Endodermal cell (in vitro differentiated cells): ENCODE measurements at places on chromosomes 2 and 18. TPM values are rescaled to one million over a fixed set of nuclear protein-coding genes. Genes with fewer than 3 reads are reported as not detected.

The ESPNL gene
- total RNA-seq: 0.35 to 0.95 TPM (median 0.86 TPM) in 3 replicates

The FSHR gene
- 2.4 and 4.7 TPM in 2 replicates for total RNA-seq

The CD207 gene
- not detected in 3 replicates for total RNA-seq

The FRZB gene
- total RNA-seq: 95.9 to 111 TPM (median 107 TPM) in 3 replicates

The IL1F10 gene
- total RNA-seq: not detected in 3 replicates

The DSG4 gene
- total RNA-seq: not detected in 3 replicates

The ECEL1 gene
- 1.6 to 2.8 TPM (median 2.4 TPM) in 3 replicates for total RNA-seq

The GPBAR1 gene
- 0.18 TPM in 1 of 3 replicates, not detected in the others for total RNA-seq

DNA sequence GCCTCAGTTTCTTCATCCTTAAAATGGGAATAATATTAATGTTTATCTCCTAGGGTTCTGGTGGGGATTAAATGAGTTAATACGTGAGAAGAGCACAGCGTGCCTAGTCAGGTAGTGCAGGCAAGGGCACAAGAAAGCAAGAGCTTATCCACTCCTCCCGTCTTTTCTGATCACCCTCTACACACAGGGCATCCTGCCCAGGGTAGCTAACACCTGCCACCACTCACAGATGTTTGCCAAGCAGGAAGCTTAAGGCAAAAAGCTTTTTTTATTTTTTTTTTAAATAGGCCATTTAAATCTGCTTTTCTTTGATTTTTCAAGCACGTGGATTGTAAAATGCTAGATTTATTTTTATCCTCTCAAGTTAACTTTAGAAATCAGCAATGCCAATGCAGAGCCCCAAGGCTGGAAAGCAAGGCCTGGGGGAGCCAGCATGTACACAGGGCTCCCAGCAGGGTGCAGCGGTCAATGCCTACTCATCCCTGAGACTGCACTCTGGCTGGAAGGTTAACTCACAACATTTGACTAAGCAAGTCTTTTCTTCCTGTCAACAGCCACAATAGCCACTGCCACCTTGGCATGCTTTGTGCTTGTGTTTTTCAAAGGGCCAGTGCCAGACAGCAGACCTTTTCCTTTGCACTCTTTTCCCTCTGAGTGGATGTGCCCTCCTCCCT, 86.5 kb upstream of the ACAA2 start:
- H3K27me3 ChIP-seq: peaks cover 20% of the 10 kb centered on the region
- no peak overlapping the region for H3K4me3 ChIP-seq
- DNase-seq: no peak

- no peak for DNase-seq
- peak overlapping the region; percentile 76 for H3K27ac ChIP-seq
- no peak overlapping the region for H3K4me3 ChIP-seq
- H3K4me1 ChIP-seq: peaks cover 17% of the 10 kb centered on the region
Measured at GRCh38 chr2:212359425-212360067, 179.1 kb downstream of the ERBB4 start.

DNA sequence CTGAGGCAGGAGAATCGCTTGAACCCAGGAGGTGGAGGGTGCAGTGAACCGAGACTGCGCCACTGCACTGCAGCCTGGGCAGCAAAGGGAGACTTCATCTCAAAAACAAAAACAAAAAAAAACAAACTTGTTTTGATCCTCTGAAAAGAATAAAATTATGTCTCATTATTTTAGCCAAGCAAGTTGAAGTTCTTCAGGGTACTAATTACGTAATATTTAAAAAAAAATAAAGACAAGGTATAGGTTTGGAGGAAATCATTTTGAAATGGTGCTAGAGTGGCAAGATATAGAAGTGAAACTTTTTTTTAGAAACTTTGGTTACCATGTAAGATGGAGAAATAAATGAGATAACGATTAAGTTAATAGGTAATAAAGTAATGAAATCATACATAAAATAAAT, 54.4 kb upstream of the TMEM247 start:
- H3K4me3 ChIP-seq: no peak overlapping the region
- no peak for DNase-seq

GRCh38 chr2:204049635-204050034, 113.1 kb downstream of the ICOS start:
- no peaks in the 10 kb centered on the region for H3K36me3 ChIP-seq
- H3K4me3 ChIP-seq: no peak overlapping the region
- H3K27me3 ChIP-seq: no peaks in the 10 kb centered on the region
- H3K27ac ChIP-seq: no peak overlapping the region
- no peaks in the 10 kb centered on the region for H3K4me1 ChIP-seq
- no peak for DNase-seq

GRCh38 chr2:45224321-45224992, 215.2 kb upstream of the SIX2 start:
- no peak overlapping the region for H3K27ac ChIP-seq
- no peaks in the 10 kb centered on the region for H3K27me3 ChIP-seq
- no peaks in the 10 kb centered on the region for H3K36me3 ChIP-seq
- peak; percentile 49 for DNase-seq

DNA sequence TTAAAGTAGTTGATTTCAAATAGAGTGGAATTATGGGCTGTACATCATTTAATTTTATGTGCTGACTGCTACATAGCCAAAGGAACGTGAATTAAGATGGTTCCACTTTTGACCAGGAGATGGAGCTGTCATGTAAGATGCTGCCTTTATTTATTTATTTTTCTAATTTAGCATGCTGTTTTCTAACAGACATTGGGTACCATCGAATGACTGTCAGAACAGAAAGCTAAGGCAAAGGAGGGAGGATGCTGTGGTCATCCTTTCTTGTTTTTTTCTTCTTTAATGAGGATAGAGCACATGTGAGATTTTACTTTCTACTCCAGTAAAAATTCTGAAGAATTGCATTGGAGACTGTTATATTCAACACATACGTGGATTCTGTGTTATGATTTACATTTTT, at the start of gene SCN2A:
SCN2A (plus strand) TSS at position 185 of the 400 bp plus-strand sequence. CDS start 56,410 bp downstream, outside the sequence.
- DNase-seq: peak; percentile 51
- H3K4me1 ChIP-seq: no peaks in the 10 kb centered on the region
- H3K27ac ChIP-seq: no peak within 1 kb of the TSS
- H3K27me3 ChIP-seq: no peaks in the 10 kb centered on the region
- no peak within 1 kb of the TSS for H3K4me3 ChIP-seq

- no peaks in the 10 kb centered on the region for H3K27me3 ChIP-seq
- no peak overlapping the region for H3K4me3 ChIP-seq
- no peaks in the 10 kb centered on the region for H3K4me1 ChIP-seq
- DNase-seq: no peak
- H3K27ac ChIP-seq: no peak overlapping the region
- no peaks in the 10 kb centered on the region for H3K36me3 ChIP-seq
Measured at GRCh38 chr18:74225193-74225840, 66.4 kb downstream of the CYB5A start.

DNA sequence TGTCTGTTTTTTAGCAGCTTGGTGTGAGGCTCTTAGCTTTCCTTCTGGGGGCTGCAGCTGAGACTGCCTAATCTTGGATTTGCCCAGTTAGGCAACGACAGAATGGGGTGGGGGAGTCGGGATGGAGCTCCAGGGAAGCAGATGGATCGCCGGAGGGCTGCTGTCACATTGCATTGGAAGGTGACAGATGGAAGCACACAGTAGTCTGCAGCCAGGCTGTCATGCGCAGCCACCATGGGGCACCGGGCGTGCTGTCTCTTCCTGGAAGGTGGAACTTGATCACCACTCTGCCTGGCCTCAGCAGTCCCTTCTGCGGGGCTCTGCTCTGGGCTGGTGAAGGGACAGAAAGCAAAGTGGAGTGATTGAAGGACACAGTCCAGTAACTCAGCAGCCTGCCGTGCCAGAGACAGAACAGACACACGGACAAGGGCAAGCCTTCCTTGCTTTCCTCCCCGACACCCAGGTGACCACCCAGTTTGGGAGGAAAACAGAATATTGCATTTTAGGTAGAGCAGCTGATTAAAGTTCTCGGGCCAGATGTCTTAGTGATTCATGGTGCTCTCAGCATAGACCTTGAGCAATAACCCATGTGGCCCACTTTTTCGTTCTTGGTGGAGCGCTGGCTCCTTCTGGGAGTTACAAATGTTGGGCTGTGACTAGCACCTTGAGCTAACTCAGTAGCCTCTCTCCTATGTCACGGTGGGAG, 40.9 kb downstream of the RNF144A start:
- H3K4me1 ChIP-seq: peaks cover 7% of the 10 kb centered on the region
- no peaks in the 10 kb centered on the region for H3K27me3 ChIP-seq

DNA sequence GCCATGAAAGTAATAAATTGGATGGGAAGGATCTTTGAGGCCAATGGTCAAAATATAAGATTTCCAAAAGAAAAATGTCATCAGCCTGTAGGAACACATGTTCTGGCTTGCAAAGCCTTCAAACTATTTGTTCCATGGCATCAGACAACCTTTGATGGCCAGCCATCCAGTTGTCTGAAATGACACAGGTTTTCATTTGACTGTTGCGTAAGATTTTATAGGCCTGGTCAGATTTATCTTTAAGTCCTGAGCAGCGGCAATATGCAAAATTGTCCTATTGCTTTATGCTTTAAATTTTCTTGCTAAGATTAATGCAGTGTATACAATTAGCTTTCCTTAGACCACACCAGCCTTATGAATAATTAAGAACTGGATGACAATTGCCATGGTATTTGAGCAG, 167.1 kb downstream of the AGPS start:
- no peaks in the 10 kb centered on the region for H3K4me1 ChIP-seq
- H3K4me3 ChIP-seq: no peak overlapping the region
- no peak overlapping the region for H3K27ac ChIP-seq
- H3K36me3 ChIP-seq: no peaks in the 10 kb centered on the region
- DNase-seq: no peak

GRCh38 chr2:235195921-235196320, 244.1 kb downstream of the SH3BP4 start:
- H3K27me3 ChIP-seq: no peaks in the 10 kb centered on the region
- no peaks in the 10 kb centered on the region for H3K4me1 ChIP-seq
- H3K27ac ChIP-seq: no peak overlapping the region
- H3K4me3 ChIP-seq: no peak overlapping the region
- DNase-seq: no peak
- H3K36me3 ChIP-seq: no peaks in the 10 kb centered on the region

- no peaks in the 10 kb centered on the region for H3K27me3 ChIP-seq
- no peaks in the 10 kb centered on the region for H3K4me1 ChIP-seq
- no peak overlapping the region for H3K4me3 ChIP-seq
- DNase-seq: no peak
- no peaks in the 10 kb centered on the region for H3K36me3 ChIP-seq
- no peak overlapping the region for H3K27ac ChIP-seq
Measured at GRCh38 chr2:196054631-196055030, 14.0 kb downstream of the DNAH7 start.

DNA sequence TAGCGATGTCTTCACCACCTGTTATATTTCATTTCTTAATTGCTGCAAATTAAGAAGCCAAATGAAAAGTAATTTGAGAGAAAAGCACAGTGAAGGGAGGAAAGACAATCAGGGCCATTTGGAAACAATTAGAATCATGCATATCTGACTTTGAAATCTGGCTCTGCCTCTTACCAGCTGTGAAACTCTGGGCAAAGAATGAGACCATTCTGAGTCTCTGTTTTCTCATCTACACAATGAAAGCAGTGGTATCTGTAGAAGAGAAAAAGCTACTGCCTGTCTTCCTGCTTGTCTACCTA, 334.5 kb upstream of the CYRIA start:
- no peaks in the 10 kb centered on the region for H3K36me3 ChIP-seq
- no peak for DNase-seq
- no peaks in the 10 kb centered on the region for H3K27me3 ChIP-seq
- peaks cover 4% of the 10 kb centered on the region for H3K4me1 ChIP-seq
- H3K27ac ChIP-seq: no peak overlapping the region
- H3K4me3 ChIP-seq: no peak overlapping the region

DNA sequence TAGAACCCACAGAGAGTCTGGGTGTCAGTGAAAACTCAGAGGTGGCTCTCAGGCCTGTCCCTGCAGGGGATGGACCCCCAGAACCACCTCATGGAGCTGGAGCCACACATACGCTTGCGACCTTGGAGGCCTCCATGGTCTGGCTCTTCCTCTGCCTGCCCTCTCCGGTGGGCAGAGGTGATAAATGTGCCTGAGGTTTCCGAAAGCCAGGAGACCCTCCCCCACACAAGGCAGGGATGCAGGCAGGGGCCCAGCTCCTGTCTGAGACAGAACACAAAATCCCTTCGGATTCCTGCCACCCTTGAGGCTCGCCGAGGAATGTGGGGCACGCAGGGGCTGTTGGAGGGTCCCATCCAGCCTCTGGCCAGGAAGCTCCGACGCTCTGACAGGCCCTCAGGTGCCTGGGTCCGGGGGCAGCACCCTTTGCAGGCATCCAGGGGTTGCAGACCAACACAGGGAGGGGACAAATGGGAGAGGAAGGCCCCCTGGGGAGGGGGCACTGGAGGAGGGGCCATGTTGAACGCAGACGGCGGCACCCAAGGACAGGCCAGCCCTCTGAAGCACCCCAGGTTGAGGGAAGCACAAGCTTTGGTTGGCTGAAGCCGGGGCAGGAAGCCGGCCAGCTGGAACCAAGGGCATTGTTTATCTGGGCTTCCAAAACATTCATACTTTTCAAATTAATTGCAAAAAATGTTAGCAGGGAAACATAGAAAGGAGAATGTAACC, 4.1 kb upstream of the SNED1 start:
- no peaks in the 10 kb centered on the region for H3K36me3 ChIP-seq
- no peak overlapping the region for H3K4me3 ChIP-seq

- H3K27me3 ChIP-seq: no peaks in the 10 kb centered on the region
- H3K27ac ChIP-seq: no peak overlapping the region
- H3K4me1 ChIP-seq: no peaks in the 10 kb centered on the region
- DNase-seq: no peak
- H3K4me3 ChIP-seq: no peak overlapping the region
Measured at GRCh38 chr2:148052687-148053086, 31.8 kb downstream of the MBD5 start.

DNA sequence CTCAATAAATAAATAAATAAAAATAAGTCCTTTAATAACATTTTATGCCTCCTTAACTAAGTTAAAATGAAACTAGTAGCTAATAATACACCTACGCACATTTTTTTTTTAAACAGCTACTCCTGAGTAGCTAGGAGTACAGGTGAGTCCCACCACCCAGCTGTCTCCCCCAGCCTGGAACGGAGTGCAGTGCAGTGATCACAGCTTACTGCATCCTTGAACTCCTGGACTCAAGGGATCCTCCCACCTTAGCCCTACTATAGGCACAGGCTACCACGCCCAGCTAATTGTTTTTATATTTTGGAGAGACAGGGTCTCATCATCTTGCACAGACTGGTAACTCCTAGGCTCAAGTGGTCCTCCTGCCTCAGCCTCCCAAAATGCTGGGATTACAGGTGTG, 28.4 kb downstream of the YWHAQ start:
- H3K27me3 ChIP-seq: no peaks in the 10 kb centered on the region
- DNase-seq: no peak
- H3K27ac ChIP-seq: no peak overlapping the region
